ENCODE measurements at places on chromosomes 7 and 10.
A peak's percentile ranks its signal among the peaks of the same experiment; 100 is the strongest.

GRCh38 chr7:30912986-30913811, 1.5 kb downstream of the AQP1 start:
- DNase-seq = peak; percentile 48

GRCh38 chr7:141073641-141074161, at the start of gene TMEM178B:
TSS of gene TMEM178B (plus strand) at chr7:141074064.
- no peak for DNase-seq

GRCh38 chr10:98892523-98892922, 343.1 kb downstream of the HPSE2 start:
- no peak for DNase-seq

DNA sequence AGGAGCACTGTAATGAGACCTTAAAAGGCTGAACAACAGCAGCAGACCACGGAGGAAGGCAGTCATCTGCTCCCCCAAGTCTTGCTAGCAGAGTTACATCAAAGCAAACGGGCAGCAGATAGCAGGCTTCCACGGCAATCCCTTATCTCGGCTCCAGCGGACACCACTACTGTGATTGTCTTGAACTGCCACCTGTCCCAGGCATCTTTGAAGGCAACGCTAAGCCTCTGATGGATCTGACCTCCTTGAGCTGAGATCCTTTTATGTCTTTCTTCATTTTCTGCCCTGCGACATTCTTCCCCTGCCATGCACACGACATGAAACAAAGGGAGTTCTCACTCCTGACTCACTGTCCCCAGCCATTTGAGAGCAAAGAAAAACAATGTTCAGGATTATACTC, 111.7 kb downstream of the GLI3 start:
- DNase-seq = no peak

GRCh38 chr10:909831-910230, 21.7 kb downstream of the LARP4B start:
- DNase-seq = no peak

DNA sequence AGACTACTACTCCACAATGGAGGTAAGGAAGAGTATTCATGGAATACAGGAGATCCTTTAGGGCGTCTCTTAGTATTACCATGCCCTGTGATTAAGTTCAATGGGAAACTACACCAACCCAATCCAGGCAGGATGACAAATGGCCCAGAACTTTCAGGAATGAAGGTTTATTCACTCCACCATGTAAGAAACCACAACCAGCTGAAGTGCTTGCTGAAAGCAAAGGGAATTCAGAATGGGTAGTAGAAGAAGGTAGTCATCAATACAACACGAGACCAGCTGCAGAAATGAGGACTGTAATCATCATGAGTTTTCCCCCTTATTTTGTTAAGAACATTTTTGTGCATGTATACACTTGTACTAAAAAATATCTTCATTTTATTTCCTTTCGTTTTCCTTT, 76.6 kb downstream of the GPR37 start:
- DNase-seq = no peak

DNA sequence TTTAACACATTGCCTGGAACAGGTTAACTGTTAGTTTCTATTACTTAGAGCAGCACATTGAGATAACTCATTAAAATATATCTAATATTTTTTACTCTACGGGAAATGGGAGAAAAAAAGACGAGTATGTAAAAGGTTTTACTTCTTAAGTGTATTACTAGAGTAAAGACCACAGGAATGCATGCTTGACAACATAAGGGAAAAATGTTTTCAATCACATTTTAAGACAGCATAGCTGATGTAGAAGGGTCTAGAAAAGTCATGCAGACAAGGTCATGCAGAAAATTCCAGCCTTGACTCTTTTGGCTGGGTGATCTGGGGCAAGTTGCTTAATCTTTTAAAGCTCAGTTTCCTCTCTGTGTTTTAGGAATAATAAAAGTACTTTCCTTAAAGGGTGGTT, 806.2 kb downstream of the CNTNAP2 start:
- DNase-seq = no peak

Measured in muscle of back (tissue), 13 donors.